ENCODE measurements at places on chromosomes 5 and 9.
A peak's percentile ranks its signal among the peaks of the same experiment; 100 is the strongest.

GRCh38 chr5:80064124-80064523 lies 29.0 kb downstream of the THBS4 start:
- no peak for DNase-seq

DNA sequence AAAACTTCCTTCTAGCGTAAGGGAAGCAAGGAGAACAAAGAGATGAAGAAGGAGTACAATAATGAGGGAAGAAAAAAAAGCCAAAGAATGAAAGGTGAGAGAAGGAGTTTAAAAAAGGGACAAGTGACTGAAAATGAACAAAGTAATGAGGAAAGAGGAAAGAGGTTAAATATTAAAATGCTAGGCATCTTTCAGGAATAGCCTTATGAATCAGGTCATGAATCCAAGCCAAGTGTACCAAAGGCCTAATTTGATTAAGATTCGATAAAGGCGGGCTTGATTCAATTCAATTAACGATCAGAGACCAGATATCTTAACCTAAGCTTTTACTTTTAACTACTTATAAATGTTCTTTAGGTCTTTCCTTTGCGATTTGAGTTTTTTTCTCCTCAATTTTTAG lies 141.8 kb upstream of the GNA14 start:
- no peak for DNase-seq

- no peak for DNase-seq
These were observed 14.7 kb downstream of the KLHL9 start for GRCh38 chr9:21320465-21320864.

GRCh38 chr5:33789567-33789957 lies 102.2 kb downstream of the ADAMTS12 start:
- DNase-seq, result no peak

DNA sequence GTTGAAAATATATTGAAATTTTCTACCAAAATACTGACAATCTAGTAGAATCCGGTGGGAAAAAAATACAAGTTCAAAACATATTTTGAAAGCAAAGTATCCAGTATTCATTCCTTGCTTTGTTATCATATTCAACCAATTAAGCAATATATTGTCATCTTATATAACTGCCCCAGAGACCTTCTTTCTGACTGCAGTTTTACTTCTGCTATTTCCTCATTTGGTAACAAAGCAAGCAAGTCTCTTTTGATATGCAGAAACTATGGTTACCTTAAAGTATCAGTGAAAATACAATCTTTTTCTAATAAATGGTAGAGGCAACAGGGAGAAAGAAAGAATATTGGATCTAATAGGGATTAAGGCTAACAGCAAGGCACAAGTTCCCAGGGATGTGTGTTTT lies 663.7 kb upstream of the MEF2C start:
- no peak for DNase-seq

GRCh38 chr5:172443441-172444109 lies 10.8 kb downstream of the SH3PXD2B start:
- peak; percentile 63 for DNase-seq

DNA sequence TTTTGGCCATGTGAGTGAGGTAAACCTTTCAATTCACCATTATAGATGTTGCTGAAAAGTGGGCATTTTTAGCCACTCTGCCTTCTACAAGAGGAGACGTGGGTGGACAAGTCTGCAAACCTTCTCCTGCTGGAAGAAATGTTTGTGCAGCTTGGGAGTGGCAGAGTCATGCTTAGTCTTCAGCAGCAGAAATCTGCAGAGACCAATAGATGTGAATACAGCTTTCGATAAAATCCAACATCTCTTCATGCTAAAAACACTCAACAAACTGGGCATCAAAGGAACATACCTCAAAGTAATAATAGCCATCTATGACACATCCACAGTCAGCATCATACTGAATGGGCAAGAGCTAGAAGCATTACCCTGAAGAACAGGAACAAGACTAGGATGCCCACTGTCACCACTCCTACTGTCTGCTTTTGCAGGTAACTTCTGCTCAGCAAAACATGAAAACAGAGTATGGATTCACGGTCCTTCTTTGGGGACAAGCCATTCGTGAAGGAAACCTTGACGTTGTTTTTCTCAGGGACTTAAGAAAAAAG lies 91.3 kb downstream of the RALGPS1 start:
- no peak for DNase-seq

GRCh38 chr9:124212381-124213050 lies 45.2 kb upstream of the NEK6 start:
- DNase-seq, result no peak

- DNase-seq, result no peak
These were observed 295.7 kb upstream of the PTGER4 start for GRCh38 chr5:40383749-40384651.

DNA sequence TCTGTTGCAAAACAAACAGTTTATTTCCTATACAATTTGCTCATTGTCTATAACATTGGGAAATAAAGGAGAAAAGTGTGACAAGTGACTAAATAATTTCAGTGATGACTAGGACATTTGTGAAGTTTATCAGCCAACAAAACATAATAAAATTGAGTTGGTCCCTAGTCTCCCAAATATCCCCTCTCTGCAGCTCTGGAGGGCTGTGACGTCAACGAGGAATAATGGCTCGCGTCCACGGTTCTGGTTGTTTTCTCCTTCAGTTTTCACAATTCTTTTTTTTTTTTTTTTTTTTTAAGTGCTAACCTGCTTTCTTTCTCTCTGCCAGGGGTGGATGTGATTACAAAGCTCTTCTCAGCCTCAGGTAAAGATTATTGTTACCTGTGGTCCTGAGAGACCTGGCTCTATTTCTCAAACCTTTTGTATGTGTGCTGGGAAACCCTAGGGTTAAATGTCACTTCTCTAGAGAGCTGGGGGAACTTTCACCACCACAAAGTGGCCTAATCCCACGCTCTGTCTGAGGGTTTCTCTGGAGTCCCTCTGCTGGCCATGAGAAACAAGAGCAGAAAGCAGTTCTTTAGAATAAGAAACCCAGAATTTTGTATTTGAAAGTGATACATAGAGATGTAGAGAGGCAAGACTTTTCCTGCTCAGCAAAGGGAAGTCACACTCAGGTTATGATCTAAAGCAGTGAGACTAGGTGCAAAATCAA lies 36.2 kb upstream of the ANKRD55 start:
- peak; percentile 58 for DNase-seq

- DNase-seq, result peak; percentile 14
These were observed at the start of gene RNF180 for GRCh38 chr5:64165500-64166200. TSS of gene RNF180 (plus strand) at chr5:64165843. CDS start at chr5:64200808, 34,965 bp downstream.

Data from ACHN (cell line).